ENCODE measurements at places on chromosomes 13 and 19.

GRCh38 chr19:53311044-53311443 lies 22.5 kb upstream of the ZNF845 start:
- DNase-seq, result no peak

DNA sequence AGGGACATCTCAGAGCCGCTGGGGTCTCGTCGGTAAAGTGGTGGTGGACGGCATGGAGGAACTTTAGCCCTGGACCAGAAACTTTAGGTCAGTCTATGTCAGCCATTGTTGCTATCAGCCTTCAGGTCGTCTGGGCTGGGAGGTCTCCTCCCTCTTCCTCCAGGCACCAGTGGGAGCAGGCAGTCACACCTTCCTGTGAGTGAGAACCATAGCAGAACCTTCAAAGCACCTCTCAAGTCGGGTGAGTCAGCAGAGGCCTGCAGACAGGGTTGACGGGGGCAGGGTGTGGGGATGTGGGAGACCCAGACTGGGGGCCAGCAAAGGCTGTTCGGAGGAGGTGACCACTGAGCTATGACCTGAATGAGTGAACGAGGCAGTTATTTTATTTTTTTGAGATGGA lies 15.4 kb upstream of the SBNO2 start:
- DNase-seq, result peak; percentile 84

- peak; percentile 13 for DNase-seq
Observed at GRCh38 chr13:112102243-112102642, 35.3 kb downstream of the SOX1 start.

DNA sequence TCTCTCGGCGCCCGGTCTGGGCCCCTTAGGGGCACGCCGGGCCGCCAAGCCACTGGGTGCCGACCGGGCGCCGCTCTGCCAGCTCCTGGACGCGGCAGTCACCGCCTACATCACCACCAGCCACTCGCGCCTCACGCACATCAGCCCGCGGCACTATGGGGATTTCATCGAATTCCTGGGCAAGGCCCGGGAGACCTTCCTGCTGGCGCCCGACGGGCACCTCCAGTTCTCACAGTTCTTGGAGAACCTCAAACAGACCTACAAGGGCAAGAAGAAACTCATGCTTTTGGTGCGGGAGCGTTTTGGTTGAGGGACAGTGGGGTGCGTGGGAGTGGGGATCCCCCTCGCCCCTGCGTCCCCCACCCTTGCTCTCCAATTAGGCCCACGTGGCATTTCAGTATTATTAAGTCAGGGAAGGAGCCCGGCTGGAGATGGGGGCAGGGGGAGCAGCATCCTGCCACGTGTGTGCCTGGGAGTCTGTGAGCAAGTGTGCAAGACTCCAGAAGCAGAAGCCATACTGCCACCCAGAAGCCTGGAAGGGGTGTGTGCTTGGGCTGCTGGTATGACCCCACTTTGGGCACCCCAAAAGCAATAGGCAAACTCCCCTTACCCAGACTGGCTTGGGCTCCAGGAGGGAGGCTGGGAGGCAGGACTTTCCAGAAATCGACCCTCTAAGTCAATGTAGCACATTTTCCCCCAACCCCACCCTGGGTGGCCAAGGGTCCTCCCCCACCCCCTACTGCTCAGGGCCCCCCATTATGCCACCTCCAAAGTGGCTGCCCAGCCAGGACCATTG lies 35.7 kb downstream of the ZSWIM4 start:
- DNase-seq, result no peak

- no peak for DNase-seq
Observed at GRCh38 chr19:4295972-4296771, 6.0 kb downstream of the TMIGD2 start.

DNA sequence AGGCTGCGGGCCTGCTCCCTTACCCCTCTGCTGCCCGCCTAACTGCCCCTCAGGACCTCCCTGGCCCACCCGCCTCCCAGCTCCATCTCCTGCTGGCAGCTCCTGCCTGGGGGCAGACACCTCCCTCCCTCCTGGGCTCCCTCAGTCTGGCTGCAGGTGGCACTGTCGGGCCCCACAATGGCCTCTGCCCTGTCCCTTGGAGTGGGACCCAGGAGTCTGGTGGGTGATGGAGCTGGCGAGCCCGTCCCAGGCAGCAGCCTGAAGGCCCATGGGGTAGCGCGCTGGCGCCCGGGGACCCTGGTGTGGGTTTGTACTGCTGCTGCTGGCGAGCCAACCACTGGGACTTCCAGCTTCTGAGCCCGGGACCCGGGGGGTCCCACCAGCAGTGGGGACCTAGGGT lies 83.6 kb downstream of the KDM4B start:
- no peak for DNase-seq

DNA sequence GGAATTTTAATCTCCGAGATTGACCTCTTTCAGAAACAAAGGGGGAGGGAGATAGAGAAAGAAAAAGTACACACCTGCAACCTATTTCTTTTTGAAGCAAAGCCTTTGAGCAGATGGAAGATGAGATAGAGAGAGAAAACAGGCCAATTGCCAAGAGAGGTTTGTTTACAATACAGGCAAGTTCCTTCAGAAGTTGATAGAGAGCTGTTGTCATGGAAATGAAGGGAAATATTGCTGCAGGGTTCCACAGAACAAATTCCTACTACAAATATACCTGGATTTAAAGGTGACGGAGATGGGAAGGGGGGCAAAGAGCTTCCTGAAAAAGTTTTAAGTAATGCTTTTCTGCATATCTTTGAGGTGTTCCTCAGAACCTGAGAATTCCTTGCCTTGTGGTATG lies 388.4 kb downstream of the NDFIP2 start:
- peak; percentile 22 for DNase-seq
